ENCODE measurements at places on chromosomes 12 and 14. TPM values are rescaled to one million over a fixed set of nuclear protein-coding genes. Genes with fewer than 3 reads are reported as not detected.

- peak; percentile 88 for DNase-seq
Observed at GRCh38 chr12:60152756-60153155, 556.9 kb downstream of the SLC16A7 start.

The SSPN gene
- 11.0 TPM for total RNA-seq

DNA sequence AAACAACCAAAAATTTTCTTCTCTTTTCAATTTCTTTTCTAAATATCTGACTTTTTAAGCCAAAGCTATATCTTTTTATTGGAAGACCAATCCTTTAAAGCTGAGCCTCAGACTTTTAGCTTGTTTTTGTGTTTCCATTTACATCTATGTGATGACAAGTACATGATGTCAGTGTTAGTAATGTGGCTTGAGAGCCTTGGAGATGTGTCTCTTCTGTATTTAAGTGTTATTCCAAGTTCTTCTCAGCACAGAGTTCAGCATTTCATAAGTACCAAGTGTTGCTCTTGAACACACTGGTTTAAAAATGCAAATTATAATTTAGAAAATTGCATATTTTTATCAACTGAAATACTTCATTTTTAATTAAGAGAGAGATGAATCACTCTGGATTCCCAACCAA is 948.9 kb upstream of the FLRT2 start:
- no peak for DNase-seq

The TMEM30B gene
- total RNA-seq = 28.8 TPM

- DNase-seq = no peak
Observed at GRCh38 chr14:36021591-36022320, 154.8 kb downstream of the PTCSC3 start.

The SLCO1B1 gene
- total RNA-seq = not detected

DNA sequence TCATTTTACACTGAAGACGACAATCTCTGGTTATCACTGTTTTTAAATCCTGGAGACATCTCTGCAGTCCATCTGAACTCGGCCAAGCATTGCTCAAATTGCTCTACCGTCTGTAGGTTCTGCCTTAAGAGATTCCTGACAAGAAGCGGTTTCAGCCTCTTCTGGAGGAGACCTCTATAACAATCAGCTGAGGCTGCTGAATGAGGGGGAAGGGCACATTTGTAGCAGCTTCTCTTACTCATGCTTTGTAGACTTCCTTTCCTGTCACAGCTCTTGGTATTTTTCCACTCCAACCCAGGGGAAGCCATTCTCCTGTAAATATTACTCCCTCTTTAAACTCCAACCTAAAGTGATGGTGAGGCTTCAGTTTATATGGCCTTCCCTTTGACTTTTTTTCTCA is 3.0 kb downstream of the ARG2 start:
- DNase-seq = peak; percentile 59

DNA sequence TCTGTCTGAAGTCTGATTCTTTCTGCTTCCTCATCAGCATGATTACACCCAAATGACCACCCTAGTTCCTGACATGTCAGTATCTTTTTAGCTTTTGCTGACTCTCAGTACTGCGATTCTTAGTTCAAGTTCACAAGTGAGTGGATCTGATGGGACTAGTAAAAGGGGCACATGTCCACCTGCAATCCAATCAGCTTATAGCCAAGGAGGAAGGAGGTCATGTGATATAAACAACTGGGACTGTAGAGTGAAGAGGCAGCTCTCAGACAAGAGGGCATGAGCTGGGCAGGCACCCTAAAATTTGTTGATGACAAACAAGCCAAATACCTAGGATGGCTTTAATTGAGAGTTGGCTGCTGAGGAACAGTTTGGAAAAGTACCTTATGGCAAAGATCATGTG is 68.1 kb upstream of the OTOGL start:
- DNase-seq = no peak

DNA sequence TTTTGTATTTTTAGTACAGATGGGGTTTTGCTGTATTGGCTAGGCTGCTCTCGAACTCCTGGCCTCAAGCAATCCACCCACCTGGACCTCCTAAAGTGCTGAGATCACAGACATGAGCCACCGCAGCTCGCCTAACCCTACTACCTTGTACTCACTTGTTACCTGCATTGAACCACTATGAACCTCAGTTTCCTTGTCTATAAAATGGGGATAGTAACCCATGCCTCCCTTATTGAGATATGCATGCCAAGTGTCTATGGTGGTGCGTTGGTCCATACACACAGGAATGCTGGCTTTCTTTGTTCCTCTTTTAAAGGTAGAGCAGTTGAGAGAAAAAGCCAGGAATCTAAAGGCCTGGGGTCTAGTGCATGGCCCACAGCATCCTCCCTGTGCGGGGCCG is 40.9 kb downstream of the KDM2B start:
- DNase-seq = no peak

DNA sequence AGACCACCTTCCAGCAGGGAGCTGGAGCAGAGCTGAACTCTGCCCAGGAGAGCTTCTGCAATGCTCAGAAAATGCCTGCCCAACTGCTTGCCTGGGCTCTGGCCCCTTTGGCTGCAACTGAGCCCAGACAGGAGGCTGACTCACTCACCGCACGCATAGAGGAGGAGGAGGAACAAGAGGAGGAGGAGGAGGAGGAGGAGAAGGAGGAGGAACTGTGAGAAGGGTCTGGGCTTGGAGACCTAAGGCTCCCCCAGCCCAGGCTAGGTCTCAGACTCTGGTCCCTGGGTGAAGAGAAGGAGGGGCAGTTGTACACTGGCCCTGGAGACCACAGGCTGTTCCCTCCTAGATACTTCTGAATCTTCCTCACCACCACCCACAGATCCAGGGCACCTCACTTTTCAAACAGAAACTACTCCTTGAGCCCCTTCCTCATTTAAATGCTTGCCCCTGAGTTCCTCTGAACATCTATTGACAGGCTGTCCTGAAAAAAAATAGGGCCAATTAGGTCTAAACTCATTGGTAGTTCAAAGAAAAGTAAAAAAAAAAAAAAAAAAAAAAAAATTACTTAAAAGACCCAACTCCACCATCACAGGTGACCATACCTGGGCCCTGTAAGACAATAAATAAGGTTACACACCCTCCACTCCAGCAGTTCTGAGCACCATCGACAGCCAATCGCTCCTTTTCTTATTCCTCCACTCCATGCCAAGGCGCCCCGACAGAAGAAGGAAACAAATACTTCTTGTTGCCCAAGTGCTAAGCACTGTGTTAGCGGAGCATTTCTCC is 674 bp downstream of the VDR start:
- peak; percentile 85 for DNase-seq

The PCED1B gene
- 2.3 TPM for total RNA-seq

- no peak for DNase-seq
Observed at GRCh38 chr12:21439347-21439746, 1.9 kb downstream of the PYROXD1 start.

All from mammary epithelial cell (primary cell).